ENCODE measurements at places on chromosomes 12 and 14.

DNA sequence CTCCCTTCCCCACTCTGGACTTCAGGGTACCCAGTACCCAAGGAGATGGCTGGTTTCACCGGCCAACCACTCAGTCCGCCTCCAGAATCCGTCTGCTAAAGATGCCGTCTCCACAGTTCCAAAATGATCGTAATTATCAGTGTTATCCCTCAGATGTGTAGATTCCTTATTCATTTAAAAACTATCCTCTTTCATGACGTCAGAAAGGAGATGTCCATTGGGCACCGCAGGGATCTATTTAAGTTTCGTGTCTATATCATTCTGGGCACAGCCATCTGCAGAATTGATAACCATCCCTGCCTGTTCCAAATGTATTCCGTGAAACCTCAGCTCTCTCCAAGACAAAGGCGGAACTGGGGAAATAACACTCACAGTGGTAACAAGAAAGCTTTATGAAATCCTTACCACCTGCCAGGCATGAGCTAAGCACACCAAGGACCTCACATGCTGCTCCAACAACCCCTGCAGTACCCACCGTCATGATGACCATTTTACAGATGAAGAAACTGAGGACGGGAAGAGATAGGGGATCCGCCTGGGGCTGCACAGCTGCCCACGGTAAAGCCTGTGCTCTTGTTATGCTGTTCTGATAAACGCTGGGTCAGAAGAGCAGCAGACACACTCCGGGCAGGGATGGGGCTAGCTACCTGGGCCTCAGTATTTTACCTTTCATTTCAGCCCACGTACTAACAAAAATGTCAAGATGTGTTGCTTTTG, 90.0 kb downstream of the BCL11B start:
- DNase-seq = no peak

DNA sequence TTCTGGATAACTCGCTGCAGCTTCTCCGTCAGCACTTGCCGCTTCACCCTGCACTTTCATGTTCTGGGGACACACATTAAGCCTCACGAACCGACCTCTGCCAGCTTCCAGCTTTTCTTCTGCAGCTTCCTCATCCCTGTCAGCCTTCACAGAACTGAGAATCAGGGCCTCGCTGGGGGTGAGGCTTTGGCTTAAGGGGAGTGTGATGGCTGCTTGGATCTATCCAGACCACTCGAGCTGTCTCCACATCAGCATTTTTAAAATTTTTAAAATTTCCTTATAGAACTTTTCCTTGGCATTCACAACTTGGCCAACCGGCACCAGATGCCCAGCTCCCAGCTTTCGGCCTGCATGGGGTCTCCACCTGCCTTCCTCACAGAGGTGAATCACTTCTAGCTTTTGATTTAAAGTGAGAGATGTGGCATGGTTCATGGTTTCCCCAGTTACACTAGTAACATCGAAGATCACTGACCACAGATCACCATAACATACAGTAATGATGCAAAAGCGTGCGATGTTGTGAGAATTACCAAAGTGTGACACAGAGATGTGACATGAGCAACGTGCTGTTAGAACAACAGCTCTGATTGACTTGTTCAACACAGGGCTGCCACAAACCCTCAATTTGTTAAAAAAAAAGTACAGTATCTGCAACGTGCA, 139.1 kb upstream of the C14orf180 start:
- DNase-seq = no peak

- no peak for DNase-seq
These were observed 417.6 kb downstream of the NOVA1 start for GRCh38 chr14:26180221-26180620.

DNA sequence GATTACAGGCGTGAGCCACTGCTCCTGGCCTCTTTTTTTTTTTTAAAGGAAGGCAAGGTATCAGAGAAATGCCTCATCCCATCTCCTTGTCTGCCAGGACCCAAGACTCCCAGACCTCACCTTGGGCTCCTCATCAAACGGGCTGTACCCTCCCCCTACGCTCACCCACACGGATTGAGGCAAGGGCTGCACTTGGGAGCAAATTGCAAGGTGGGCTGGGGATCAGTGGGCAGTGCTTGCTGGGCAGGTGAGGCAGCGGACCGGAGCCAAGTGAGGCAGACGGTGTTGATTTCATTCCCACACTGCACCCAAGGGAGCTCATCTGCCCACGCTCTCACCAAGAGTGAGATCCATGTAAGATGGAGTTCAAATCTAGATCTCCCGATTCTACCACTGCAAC, 41.0 kb upstream of the DICER1 start:
- no peak for DNase-seq

DNA sequence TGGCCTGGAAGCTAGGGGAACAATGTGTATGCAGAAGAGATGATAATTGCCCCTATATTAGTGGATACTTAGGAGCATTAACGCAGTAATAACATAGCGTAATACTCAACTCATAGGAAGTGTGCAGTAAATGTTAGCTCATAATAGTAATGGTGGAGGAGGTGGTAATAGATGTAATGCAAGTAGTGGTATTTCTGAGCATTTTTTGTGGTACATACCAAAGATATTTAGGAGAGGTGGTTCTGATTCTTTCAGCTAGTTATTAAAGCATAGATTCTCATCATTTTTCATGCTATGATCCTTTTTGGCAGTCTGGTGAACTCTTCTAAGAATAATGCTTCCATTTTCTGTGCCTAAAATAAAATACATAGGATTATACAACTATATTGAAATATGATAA, 233.1 kb downstream of the PTPRO start:
- DNase-seq = no peak

GRCh38 chr14:68770553-68771286, 22.1 kb downstream of the ZFP36L1 start:
- DNase-seq = no peak

DNA sequence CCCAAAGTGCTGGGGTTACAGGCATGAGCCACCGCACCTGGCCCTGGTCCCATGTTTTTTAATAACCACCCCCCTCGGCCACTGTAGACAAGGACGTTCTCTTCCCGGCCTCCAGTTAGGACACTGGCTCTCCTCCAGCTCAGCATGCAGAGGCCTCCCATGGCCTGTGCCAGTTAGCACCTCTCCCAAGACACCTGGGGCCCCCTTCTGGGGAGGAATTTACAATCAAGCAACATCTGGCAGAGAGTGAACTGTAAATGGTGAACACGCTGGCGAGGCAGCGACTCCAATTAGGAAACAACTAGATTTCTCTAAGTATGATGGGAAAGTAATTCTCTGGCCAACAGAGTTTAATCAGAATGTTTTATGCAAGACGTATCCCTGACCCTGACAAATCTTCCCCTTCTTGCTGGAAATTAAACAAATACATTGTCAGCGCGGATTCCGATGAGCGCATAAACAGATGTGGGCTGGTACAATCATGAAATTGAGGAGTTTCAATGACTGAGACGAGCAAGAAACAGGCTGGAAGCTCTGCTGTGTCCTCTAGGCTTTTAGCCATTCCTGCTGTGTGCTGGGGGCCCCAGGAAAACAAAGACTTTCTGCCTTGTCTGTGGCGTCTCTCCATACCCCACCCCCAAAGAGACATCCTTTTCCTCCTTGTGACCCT, 61.7 kb upstream of the DLK1 start:
- no peak for DNase-seq

DNA sequence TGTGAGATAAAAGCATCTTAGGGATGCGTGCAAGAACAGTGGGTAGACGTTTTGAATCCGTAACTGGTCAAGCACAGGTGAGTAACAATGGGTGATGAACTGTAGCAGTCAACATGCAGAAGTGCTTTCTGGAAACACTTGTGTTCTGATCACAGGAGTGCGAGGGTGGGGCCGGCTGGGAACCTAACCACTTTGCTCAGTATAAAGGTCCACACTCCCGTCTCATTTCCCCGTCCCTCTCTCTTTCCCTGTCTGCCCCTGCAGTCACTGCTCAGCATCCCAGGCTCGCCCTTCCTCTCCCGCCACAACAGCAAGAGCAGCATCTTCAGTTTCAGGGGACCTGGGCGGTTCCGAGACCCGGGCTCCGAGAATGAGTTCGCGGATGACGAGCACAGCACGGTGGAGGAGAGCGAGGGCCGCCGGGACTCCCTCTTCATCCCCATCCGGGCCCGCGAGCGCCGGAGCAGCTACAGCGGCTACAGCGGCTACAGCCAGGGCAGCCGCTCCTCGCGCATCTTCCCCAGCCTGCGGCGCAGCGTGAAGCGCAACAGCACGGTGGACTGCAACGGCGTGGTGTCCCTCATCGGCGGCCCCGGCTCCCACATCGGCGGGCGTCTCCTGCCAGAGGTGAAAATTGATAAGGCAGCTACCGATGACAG, 127.1 kb downstream of the FIGNL2 start:
- DNase-seq = peak; percentile 26

GRCh38 chr12:28629691-28630090, 439.4 kb downstream of the CCDC91 start:
- no peak for DNase-seq

GRCh38 chr12:93031028-93031427, 101.9 kb upstream of the EEA1 start:
- DNase-seq = no peak

DNA sequence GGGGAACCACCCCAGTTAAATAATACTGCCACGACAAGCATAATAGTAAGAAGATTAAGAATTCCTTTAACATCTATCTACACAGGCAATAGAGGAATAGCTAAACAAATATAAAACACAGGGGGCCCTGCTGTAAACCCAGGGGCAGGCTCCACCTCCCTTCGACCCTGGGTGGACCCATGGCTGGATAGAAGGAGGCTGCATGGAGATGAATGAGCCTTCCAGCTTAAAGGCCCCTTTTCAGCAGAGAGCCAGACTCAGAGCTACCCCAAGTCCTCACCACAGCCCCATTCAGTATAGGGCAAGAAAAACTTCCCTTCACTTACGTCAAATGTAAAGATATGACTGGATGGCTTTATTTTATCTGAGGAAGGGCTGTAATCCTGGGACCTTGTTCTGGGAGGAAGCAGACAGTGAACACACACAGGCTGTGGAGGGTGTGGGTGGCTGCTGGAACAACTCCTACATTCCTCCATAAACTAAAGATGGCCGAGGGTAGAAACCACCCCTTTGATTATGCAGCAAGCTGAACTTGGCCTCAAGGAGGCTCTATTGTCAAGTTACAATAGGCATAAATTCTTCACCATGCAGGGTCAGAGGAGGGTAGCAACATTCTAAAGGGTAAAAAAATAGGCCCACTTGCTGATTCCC, 30.4 kb downstream of the NUAK1 start:
- no peak for DNase-seq

DNA sequence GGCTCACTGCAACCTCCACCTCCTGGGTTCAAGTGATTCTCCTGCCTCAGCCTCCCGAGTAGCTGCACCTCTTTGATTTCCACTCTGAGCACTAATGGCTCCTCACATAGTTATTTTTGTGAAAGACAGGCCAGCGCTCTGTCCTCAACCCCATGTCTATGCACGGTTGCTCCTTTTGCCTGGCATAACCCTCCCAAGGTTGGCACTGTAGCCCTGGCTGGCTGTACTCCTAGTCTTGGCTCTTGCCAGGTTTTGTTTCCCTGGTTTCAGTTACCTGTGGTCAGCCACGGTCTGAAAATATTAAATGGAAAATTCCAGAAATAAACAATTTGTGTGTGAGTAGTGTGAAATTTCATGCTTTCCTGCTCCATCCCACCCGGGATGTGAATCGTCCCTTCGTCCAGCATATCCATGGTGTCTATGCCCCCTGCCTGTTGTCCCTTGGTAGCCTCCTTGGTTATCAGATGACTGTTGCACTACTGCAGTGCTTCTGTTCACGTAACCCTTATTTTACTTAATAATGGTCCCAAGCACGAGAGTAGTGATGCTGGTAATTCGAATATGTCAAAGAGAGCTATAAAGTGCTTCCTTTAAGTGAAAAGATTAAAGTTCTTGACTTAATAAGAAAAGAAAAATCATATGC, 12.3 kb upstream of the DCD start:
- no peak for DNase-seq

DNA sequence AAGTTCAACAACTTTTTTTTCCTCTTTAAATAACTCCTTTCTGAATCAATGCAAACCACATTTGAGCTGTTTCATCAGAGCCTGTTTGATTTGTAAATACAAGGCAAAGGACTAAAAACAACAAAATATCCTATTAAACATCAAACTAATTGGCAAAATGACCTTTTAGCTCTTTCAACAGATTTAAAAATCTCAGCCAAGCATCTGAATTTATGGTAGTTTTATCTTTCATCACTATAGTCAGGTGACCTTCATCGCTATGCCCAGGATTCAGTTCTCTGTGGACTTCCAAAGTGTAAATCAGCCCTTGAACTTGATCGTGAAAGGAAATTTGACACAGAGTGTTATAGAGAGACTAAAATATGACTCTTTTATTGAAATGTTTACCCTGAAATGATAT, 1554.5 kb upstream of the FLRT2 start:
- DNase-seq = no peak

DNA sequence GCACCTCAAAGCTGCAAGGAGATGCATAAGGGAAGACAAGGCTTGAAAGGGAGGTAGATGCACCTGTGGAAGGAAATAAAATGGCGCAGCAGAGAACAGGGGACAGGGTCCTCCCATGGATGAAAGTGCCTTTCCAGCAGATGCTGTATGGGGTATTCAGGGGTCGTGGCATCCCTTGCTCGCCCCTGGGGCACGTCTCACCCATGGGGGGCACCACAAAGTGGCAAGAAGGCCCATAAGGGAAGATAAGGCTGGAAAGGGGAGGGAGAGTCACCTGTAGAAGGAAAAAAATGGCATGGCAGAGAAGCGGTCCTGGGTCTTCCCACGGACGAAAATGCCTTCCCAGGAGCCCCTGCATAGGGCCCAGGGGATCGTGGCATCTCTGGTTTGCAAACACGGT, 265.1 kb downstream of the ALG10 start:
- no peak for DNase-seq

GRCh38 chr12:124582108-124582424, 14.7 kb upstream of the NCOR2 start:
- DNase-seq = no peak

- DNase-seq = no peak
These were observed 162.4 kb downstream of the KICS2 start for GRCh38 chr12:64059685-64060084.

DNA sequence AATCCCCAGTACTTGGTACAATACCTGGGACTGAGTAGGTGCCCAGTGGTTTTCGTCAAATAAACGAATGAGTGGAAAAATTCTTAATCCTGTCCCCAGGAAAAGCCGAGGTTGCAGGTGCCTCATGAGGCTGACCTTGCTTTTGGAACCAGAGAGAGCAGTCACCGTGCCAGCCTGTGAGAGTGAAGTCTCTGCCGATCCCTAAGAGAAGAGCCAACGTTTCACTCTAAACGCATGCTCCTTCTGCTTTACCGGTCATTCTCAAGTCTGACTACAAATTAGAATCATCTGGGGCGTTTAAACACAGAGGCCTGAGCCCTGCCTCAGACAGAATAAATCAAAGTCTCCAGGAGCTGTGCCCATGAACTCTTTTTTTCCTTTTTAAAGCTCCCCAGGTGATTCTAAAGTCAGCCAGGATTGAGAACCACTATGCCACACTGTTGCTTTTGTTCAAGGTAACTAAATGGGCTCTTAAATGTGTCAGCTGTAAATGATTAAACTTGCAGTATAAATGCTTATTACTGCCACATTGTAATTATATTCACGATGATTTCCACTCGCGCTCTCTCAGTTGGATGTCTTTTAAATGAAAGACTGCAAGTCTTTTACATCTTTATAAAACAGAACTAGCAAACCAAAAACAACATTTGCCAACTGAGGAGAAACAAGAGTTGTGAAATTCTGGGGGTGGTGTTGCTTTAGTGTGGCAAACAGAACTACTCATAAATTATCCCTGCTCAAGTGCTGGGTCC, 26.9 kb downstream of the TCP11L2 start:
- no peak for DNase-seq

- DNase-seq = peak; percentile 57
These were observed 42.5 kb downstream of the SMIM41 start for GRCh38 chr12:52121824-52122539.

Data from stimulated activated CD4-positive, alpha-beta T cell treated with anti-CD3 and anti-CD28 coated beads, Interleukin-4, amount 100 ng/mL, for 48 hours (primary cell).